ENCODE measurements at places on chromosomes 6 and 20.

DNA sequence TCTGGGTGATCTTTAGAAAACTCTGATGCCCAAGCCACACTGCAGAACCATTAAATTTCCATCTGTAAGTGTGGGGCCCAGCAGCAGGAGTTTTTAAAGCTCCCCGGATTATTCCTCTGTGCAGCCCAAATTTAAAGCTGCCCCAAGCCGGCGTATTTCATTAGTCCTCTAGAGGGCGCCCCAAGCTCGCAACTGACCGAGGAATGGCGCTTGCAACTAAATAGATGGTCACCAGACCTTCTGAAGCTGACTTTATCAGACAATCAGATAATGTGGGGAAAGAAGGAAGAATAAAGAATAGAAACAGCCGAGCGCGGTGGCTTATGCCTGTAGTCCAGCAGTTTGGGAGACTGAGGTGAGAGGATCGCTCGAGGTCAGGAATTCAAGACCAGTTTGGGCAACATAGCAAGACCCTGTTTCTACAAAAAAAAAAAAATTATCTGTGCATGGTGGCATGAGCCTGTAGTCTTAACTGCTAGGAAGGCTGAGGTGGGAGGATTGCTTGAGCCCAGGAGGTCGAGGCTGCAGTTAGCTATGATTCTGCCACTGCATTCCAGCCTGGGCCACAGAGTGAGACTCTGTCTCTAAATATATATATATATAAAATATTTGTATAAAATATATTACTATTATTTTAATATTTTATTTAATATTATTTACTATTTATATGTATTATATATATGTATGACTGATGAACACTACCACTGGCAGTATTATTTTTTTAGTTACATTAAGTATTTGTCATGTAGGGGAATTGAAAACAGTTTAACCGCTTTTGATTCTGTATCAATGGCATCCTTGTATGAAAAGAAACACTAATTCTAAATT is 56.0 kb downstream of the OTOR start:
- peak; percentile 3 for DNase-seq

GRCh38 chr6:151499551-151499950 is 5.7 kb downstream of the CCDC170 start:
- no peak for DNase-seq

DNA sequence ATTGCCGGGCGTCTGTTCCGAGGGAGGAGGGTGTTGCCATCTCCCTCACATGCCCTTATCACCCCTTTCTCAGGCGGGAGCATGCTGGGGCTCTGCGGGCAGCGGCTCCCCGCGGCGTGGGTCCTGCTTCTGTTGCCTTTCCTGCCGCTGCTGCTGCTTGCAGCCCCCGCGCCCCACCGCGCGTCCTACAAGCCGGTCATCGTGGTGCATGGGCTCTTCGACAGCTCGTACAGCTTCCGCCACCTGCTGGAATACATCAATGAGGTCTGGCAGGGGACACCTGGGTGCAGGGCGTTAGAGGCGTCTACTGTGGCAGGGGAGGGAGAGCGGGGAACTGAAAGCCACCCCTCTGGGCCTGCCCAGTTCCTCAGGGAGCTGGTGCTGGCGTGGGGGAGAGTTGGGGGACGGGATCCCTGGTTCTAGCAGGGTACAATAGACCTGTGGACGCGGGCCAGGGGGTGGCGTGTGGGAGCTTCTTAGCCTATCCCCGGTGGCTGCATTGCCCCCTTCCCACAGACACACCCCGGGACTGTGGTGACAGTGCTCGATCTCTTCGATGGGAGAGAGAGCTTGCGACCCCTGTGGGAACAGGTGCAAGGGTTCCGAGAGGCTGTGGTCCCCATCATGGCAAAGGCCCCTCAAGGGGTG is 697 bp downstream of the PPT2 start:
- no peak for DNase-seq

GRCh38 chr20:24778585-24779031 is 170.5 kb upstream of the CST7 start:
- no peak for DNase-seq

GRCh38 chr6:3413592-3413991 is 43.3 kb downstream of the SLC22A23 start:
- no peak for DNase-seq

DNA sequence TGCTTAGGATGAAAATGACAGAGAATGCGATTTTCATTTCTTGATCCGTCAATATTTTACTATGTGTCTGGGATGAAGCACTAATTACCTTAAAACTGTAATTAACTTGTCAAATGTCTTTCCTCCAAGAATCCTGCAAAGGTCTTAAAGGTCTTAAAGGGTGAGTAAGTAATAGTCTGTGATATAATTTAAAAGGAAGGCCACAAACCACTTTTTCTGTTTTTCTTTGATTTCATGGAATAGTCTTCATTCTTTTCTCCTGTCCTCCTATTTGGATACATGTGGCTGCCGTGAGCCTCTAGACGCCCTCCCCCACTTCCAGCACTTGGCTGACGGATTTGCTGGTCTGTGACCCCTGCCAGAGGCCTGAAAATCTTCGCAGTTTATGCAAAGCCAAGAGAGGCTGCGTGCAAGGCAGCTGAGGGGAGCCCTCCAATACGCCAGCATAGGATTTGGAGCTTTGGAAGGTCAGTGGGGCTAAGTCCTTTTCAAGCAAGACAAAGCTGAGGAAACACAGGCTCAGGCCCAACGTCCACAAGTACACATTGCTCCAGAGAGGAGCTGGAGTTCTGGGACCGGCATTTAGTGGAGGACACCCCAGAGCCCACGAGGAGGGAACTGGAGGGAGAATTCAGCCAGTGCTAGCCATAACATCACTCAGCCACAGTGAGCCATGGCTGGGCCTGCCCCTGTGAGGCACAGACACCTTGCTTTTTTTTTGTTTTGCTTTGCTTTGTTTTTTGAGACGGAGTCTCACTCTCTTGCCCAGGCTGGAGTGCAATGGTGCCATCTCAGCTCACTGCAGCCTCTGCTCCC is 382.6 kb downstream of the SMOC2 start:
- no peak for DNase-seq

DNA sequence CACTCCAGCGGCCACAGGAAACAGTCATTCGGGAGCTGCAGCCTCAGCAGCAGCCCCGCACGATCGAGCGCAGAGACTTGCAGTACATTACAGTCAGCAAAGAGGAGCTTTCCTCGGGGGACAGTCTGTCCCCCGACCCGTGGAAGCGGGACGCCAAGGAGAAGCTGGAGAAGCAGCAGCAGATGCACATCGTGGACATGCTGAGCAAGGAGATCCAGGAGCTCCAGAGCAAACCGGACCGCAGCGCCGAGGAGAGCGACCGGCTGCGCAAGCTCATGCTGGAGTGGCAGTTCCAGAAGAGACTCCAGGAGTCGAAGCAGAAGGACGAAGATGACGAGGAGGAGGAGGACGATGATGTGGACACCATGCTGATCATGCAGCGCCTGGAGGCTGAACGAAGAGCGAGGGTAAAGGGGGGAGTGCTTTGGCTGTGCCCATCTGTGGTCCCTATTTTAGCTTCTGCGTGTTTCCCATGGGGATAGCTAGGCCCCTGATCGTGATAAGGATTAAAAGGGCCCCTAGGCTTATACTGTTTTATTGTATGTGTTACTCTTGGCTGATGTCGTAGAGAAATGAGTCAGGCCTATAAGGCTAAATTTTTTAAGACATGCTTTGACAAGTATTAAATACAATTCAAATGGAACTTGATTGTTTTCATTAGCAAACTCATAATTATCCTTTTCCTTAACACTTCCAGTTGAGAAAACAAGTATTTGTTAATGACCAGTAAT is 45.5 kb upstream of the KIF25 start:
- no peak for DNase-seq

DNA sequence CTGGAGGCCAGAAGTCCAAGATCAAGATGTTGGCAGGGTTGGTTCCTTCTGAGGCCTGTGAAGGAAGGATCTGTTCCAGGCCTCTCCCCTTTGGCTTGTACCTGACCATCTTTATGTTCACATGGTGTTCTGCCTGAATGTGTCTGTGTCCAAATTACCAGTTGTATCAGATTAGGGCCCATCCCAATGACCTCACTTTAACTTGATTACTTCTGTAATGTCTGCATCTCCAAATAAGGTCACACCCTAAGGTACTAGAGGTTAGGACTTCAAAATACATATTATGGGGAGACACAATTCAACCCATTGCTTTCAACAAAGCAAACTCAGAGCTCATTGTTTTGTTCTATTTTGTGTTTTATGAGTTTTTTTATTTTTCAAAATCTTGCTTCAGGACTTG is 75.7 kb downstream of the TNFAIP3 start:
- DNase-seq: no peak

DNA sequence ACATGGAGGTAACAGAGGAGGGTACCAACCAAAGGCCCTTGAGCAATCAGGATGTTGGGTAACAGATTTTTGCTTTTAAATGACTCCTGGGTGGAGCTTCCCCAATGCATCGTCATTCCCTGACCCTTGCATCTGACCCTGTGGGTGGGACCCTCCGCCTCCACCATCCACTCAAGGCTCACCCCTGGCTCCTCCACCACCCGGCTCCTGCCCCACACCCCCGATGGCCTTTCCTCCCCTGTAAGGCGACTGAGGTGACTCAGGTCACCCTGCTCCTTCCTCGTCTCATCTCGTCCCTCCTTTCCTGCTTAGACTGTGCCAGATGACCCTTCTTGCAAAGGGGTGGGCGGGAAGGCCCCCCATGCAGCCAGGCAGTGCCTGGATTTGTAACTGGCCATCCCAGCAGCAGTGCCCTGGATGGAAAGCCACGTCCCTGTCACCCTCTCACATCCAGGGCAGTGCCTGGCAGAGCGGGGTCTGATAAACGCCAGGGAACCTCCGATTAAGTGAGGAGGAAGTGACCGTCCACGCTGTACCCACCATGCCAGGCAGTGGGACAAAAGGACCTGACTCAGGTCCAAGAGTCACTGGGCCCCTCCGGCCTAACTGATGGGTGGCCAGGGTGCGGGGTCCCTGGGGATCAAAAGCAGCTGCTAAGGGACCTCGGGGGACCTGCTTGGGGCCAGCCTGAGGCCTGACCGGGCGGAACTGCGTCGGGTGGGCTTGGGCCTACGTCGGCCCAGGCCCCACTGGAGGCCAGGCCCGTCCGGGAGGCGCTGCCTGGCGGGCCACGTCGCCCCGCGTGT is 624 bp upstream of the NPEPL1 start:
- no peak for DNase-seq

DNA sequence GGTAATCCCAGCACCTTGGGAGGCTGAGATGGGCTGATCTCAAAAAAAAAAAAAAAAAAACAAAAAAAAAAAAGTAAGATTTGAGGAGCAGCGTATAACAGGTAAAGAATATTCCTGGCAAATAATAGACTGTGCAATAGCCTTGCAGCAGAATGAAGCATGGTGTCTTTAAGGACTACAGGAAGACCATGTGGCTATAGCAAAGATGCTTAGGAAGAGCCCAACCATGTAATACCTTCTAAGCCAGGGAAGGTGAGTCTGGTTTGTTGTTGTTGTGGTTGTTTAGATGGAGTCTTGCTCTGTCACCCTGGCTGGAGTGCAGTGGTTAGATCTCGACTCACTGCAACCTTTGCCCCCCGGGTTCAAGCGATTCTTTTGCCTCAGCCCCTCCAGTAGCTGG is 14.3 kb upstream of the RBM39 start:
- no peak for DNase-seq

DNA sequence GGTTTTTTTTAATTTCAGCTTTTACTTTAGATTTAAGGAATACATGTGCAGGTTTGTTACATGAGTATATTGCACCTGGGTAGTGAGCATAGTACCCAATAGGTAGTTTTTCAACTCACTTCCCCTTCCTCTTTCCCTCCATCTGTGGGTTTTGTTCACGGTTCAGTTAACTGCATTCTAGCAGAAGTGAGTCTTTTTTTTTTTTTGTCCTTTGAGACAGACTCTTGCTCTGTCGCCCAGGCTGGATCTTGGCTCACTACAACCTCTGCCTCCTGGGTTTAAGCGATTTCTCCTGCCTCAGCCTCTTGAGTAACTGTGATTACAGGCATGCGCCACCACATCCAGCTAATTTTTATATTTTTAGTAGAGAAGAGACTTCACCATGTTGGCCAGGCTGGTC is 8.7 kb downstream of the UBR2 start:
- peak; percentile 61 for DNase-seq

DNA sequence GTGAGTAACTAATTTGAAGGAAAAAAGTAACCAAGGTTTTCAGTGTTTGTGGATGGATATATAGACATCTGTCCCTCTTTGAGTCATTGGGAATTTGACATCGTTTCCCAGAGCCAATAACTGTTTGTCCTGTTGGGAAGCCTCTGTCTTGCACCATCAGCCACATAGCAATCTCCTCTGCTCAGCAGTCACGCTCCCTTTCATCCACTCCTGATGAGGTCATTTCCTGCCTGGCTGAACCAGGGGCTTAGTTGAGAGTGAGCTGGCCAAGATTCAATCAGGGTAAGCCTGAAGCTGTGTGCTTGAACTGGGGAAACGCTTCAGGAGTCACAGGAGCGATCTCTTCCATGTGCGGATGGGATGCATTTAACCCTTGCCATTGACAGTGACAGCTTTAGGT is 121.5 kb upstream of the FOXQ1 start:
- no peak for DNase-seq
